Activated CD4-positive, alpha-beta memory T cell treated with anti-CD3 and anti-CD28 coated beads for 36 hours (primary cell): ENCODE measurements at places on chromosomes 3 and 15. TPM values are rescaled to one million over a fixed set of nuclear protein-coding genes. Genes with fewer than 3 reads are reported as not detected.

- H3K36me3 ChIP-seq: no peaks in the 10 kb centered on the region
- H3K4me1 ChIP-seq: peaks cover 18% of the 10 kb centered on the region
- no peak for DNase-seq
- H3K4me3 ChIP-seq: no peak overlapping the region
- no peaks in the 10 kb centered on the region for H3K27me3 ChIP-seq
These were observed 182.0 kb downstream of the SLCO3A1 start for GRCh38 chr15:92035551-92035950.

GRCh38 chr15:78455749-78456148 is 17.7 kb downstream of the IREB2 start:
- DNase-seq: no peak
- H3K27me3 ChIP-seq: no peaks in the 10 kb centered on the region
- no peak overlapping the region for H3K4me3 ChIP-seq
- H3K4me1 ChIP-seq: peaks cover 62% of the 10 kb centered on the region
- no peak overlapping the region for H3K27ac ChIP-seq

GRCh38 chr3:106255870-106256248 is 387.0 kb upstream of the CBLB start:
- H3K4me1 ChIP-seq: no peaks in the 10 kb centered on the region
- no peak for DNase-seq
- no peak overlapping the region for H3K4me3 ChIP-seq
- peaks cover 13% of the 10 kb centered on the region for H3K36me3 ChIP-seq
- no peaks in the 10 kb centered on the region for H3K27me3 ChIP-seq

DNA sequence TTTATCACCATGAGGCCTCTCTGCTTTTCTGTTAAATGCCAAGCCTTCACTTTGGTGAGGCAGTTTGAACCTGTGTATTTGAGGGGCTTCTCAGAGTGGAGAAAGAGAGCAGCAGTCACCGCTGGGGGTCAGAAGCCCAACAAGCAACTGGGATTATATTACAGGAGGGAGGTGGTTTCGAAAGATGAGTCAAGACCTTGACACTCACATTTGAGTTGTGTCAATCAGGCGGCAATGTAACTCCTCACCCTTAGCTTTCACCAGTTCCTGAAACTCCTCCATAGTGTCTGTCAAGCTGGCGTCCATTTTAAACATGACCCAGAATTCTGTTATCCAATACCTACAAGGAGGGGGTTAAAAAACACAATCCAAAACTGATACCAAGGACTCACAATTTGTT is 46.5 kb downstream of the RASGRP1 start:
- H3K4me3 ChIP-seq: no peak overlapping the region
- H3K36me3 ChIP-seq: peaks cover 65% of the 10 kb centered on the region
- peaks cover 49% of the 10 kb centered on the region for H3K4me1 ChIP-seq
- H3K27ac ChIP-seq: peak overlapping the region; percentile 68
- DNase-seq: no peak

- H3K4me1 ChIP-seq: no peaks in the 10 kb centered on the region
- no peaks in the 10 kb centered on the region for H3K27me3 ChIP-seq
- DNase-seq: no peak
- no peak overlapping the region for H3K4me3 ChIP-seq
- peaks cover 2% of the 10 kb centered on the region for H3K36me3 ChIP-seq
These were observed 71.7 kb downstream of the TOP2B start for GRCh38 chr3:25593001-25593400.

Gene LRRC2
- not detected for total RNA-seq

Gene GHRL
- total RNA-seq: 0.73 TPM

Gene IL17RB
- total RNA-seq: 0.92 TPM
